ENCODE measurements at places on chromosomes 2 and 18.

- DNase-seq: no peak
Observed at GRCh38 chr18:32450874-32451273, 19.8 kb downstream of the GAREM1 start.

- DNase-seq: no peak
Observed at GRCh38 chr2:239152239-239152915, 248.4 kb downstream of the HDAC4 start.

DNA sequence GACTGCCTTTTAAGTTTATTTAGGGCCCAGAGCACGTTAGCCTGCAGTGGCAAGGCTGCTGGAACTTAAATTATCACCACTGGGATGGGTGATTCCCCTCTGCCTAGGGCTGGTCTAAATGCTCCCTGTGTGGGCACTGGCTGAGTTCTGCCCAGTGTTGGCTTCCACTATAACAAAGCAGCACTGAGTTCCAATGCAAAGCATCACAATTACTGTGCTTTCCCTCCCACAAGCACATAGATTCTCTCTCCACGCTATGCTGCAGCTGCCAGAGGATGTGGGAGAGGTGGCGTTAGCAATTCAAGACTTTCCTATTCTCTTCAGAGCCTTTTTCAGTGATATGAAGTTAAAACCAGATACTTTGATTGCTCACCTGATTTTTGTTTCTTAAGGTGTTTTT is 328.9 kb upstream of the DDX18 start:
- DNase-seq: no peak

- DNase-seq: no peak
Observed at GRCh38 chr2:171800639-171801038, 93.4 kb downstream of the SLC25A12 start.

- DNase-seq: no peak
Observed at GRCh38 chr2:219175928-219176817, 552 bp downstream of the CNPPD1 start.

- no peak for DNase-seq
Observed at GRCh38 chr2:48725696-48726494, 29.6 kb downstream of the LHCGR start.

DNA sequence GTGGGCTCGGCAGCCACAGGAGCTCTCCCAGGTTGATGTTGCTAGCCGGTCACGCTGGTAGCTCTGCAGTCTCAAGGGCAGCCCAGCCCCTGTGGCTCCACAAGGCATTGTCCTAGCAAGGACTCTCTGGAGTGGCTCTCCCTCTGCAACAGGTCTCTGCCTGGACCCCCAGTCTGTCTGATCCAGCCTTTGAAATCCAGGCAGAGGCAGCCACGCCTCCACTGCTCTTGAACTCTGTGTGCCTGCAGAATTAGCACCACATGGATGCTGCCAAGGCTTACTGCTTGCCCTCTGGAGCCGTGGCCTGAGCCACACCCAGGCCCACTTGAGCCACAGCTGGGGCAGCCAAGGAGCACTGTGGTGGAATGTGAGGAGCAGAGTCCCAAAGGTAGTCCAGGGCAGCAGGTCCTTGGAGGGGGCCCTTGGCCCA is 43.0 kb upstream of the FAHD2A start:
- no peak for DNase-seq

DNA sequence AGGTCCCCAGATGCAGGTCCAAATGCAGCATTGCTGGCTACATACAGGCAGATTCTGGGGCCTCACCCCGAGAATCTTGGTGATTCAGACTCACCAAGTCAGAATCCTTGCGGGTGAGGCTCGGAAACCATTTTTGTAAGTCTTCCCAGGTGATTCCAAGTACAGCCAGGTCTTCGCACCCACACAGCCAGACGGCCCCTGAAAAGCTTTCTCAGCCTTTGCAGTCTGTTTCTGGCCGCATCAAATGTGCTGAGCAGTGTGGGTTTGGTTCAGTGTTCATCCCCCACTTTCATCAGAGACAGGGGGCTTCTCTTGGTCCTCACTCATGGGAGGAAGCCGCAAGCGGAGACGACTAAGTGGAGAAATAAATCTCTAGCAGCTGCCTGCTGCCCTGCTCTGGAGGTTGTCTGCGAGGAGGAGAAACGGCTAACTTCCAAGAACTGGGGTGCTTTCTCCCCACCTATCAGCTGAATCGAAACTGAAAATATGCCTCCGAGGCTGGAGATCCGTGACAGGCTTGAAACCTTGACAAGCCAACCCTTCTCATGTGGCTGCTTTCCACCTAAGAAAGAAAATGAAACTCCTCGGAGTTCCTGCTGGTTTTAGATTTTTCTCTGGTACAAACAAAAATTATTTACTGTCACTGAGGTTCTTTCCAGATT is 8.9 kb upstream of the TMEM185B start:
- DNase-seq: no peak

GRCh38 chr2:100919316-100919715 is 82.8 kb upstream of the RPL31 start:
- no peak for DNase-seq

GRCh38 chr2:191593622-191594385 is 84.1 kb upstream of the NABP1 start:
- DNase-seq: peak; percentile 83

GRCh38 chr2:191625016-191625415 is 52.9 kb upstream of the NABP1 start:
- DNase-seq: no peak

DNA sequence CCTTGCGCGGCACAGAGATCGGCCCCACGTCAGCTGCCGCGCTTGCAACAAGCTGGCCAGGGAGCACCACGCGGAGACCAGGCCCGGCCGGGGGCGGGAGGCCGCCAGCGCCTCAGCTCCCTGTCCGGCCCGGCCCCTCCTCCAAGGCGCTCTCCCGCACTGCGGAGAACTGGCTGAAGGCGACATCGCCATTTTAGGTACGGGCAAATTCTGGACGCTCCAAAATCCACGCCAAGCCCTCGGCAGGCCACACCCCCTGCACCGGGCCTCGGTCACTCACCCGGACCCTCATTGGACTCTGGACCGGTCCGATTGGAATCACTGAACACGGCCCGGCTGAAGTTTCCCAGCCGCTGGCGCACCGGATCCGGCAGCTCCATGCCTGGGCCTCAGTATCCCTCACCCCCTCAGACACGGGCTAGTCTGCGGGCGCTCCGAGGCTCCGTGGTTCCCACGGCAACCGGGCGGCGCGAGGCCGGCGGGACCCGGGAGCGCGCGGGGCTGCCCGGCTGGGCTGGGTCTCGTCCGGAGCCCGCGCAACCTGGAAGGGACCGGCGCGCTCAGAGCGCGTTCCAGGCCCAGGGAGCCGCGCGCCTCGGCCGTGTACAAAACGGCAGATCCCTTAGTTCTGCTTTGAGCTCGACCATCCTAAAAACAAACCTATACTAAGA is at the start of gene TMEM17:
Gene TMEM17 (minus strand): TSS at position 446 of the 671 bp plus-strand sequence. CDS start 66 bp downstream, at position 380.
- peak; percentile 28 for DNase-seq

GRCh38 chr2:147867050-147867449 is 22.2 kb downstream of the ACVR2A start:
- DNase-seq: no peak

DNA sequence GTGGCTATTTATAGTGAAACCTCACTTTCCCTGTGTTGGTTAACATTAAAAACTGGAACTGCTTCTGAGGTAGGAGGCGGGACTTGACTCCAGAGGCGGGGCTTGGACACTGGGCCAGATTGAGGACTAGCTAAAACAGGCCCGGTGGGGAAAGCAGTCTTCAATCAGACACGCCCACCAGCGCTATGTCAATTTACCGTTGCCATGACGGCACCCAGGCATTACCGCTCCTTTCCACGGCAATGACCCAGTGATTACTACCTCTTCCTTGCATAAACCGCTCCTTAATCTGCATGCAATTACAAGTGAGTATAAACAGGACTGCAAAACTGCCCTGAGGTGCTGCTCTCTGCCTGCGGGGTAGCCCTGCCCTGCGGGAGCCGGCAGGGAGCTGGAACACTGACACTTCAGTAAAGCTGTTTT is 35.3 kb downstream of the LRRFIP1 start:
- peak; percentile 51 for DNase-seq

GRCh38 chr2:27152796-27153464 is 4.1 kb downstream of the TCF23 start:
- DNase-seq: no peak

DNA sequence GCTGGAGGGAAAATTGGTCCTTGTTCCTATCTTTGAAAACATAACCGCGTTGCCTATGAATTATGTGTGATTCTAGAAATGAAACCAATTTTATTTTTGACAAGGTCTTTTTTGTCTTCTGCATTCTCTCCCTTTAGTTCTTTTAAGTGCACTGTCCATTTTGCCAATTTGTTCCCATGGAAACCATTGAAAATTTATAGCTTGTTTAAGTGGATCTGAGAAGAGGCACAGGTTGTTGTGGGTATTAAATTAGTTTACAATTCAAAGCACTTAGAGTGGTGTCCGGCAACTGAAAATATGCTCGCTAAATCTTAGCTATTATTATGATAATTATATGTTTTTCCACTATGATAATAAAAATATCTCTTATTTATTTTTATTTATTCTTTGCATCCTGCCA is 107.5 kb upstream of the FSHR start:
- DNase-seq: no peak

DNA sequence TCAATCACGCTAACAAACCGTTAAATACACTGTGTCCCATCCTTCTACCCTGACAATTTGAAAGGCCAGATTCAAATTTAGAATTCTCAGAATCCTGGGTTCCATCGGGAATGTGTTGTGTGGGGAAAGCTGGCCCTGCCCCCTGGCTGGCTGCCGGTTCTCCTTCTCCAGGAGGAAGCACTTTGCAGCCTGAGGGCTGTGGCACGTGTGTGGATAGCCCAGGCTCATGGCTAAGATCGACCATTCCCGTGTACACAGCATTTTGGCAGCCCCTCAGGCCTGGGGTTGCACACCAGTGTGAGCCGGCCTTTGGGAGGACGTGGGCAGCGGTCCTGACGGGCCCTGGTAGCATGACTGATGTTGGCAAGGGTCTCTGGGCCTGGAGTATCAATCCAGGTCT is 51.0 kb upstream of the ROCK2 start:
- no peak for DNase-seq

DNA sequence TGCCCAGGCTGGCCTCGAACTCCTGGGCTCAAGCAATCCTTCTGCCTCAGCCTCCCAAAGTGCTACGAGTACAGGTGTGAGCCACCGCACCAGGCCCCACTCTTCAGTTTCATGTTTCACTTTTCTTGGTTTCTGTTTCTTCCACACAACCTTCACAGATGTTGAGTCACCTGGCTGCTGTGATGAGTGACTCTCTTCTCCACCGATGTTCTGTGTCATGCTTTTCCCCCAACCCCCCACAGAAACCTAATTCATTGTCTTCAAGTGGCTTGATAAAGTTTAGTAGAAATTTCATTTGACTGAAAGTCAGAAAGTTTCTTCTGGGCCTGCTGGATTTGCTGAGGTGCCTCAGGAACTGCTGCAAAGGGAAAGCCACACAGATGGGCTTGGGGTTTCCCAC is 78.5 kb downstream of the SPHKAP start:
- DNase-seq: no peak

GRCh38 chr18:51716277-51716676 is 518.8 kb upstream of the MEX3C start:
- DNase-seq: no peak

GRCh38 chr2:200378652-200379290 is 72.3 kb downstream of the SPATS2L start:
- DNase-seq: no peak

GRCh38 chr2:48195169-48195568 is 288.9 kb upstream of the FBXO11 start:
- DNase-seq: no peak

GRCh38 chr2:47724221-47724981 is 58.5 kb upstream of the MSH6 start:
- DNase-seq: peak; percentile 82

DNA sequence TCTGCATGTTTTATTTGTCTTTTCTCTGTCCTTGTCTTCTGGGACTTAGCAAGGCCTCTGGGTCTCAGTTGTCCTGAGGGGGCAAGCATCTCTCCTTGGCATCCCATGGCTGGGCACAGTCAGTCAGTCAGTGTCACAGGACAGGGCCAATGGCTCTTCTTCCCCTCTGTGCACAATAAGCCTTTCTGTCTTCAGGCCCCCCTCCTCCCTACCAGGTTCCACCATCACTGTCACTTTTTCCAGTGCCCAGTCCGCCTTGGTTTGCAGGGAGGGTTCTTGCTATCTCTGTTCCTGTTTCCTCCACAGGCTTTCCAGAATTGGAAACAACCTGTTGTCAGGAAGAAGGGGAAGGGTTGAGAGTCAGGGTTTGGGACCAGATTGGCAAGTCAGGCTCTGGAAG is 1.7 kb upstream of the VAMP5 start:
- DNase-seq: no peak

- no peak for DNase-seq
Observed at GRCh38 chr2:30527411-30527810, 80.4 kb downstream of the LCLAT1 start.

GRCh38 chr2:48069769-48070168 is 163.5 kb upstream of the FBXO11 start:
- DNase-seq: no peak

DNA sequence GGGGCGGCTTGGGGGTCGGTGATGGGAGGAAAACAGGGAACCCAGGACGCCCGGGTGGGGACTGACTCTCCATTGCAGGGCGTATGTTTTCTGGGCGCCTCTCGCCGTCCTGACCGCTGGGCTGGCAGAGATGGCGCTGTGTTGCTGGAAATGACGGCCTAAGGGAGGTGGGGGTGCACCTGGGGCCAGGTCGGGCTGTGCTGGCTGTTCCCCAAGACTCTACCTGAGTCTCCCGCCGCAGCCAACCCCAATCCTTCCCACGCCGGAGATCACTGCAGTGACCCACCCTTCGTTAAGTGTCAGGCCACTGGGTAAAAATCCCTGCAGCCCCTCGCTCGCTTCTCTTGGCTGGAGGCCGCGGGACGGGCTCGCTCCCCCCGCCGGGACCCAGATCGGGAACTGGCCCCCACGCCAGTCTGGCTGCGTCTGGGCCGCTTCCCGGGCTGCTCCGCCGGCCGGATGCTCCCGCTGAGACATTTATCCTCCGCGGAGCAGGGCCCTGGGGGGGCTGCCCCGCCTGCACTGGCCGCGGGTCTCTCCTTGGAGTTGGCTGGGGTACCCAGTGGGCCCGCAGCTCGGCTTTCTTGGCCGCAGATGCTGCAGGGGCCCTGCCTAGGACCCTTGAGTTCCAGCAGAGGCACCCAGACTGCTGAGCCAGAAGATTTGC is 7.8 kb upstream of the ARMC9 start:
- DNase-seq: no peak

DNA sequence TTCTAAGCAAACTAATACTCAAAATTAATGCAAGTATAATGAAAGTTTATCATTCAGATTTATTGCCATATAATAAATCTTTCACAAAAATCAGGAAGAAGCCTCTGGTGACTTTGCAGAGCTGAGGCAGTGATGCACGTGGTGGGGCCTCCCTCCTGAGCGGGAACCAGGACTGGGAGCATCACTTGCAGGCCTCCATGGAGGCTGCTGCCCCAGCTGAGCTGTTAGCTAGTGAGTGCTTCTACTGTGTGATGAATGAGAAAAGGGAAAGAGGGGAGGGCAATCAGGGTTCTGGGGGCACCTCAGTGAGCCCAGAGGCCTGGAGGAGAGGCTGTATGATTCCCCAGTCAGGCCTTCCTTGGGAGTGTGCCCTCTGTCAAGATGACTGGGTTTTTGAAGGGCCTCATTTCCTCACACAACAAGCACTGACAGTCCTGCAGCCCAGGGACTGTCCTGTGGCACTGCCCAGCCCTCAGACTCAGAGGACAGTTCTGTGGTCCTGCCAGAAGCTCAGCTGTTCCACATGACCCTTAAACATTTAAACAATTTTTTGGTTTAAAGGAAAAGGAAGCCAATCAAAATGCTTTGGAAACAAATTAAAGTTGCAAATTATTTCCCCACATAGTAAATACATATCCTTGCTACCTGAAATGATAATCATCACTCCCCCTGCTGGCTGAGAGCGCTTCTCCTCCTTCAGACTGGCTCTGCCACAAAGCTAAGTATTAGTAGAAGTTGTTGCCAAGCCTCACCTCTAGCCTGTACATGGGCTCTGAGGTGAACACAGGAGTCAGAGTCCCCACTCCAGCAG is 90.9 kb upstream of the SMAD7 start:
- DNase-seq: no peak
